Peyer's patch (tissue), 4 donors: ENCODE measurements at places on chromosomes 6 and 20. TPM values are rescaled to one million over a fixed set of nuclear protein-coding genes. Genes with fewer than 3 reads are reported as not detected.

The PREP gene
- total RNA-seq, result 53.0 TPM

The TFAP2D gene
- total RNA-seq, result not detected

The EPPIN gene
- total RNA-seq, result not detected

DNA sequence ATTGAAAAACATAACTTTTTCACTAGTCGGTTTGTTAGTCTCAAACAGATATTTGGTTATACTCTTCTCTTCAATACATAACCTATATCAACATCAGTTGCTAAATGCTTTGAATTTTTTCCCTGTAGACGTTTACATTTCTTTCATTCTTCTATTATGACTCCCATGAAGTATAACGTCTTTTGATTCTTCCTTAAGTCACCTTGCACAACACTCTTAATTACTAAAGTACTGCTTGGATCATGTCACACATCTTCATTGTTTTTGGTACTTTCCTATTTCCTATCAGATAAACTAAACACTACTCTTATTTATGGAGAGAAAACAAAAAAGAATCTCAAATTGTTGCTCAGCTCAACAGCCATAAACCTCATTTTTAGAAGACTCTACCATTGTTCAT lies 23.0 kb upstream of the BMP5 start:
- DNase-seq, result no peak

- DNase-seq, result no peak
Measured at GRCh38 chr6:97947841-97948240, 664.8 kb upstream of the MMS22L start.

DNA sequence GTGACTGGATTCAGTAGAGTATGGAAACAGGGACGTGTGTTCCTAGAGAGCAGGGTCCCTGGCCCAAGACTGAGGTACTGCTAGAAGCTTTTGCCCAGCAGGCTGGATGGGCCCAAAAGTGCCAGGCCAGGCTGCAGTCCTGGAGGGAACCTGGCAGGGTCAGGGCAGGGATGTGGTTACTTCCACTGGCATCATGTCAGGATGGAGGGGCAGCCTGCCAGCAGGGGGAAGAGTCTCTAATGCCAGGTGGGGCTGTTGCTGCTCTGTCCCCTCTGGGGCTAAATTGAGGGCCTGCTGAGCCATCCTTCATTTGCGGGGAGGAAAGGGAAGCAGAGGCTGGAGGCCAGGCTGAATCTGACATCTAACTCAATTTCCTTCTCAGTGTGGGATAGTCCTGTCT lies 17.2 kb downstream of the ZDHHC14 start:
- no peak for DNase-seq

GRCh38 chr6:57316581-57317059 lies 810 bp upstream of the PRIM2 start:
- DNase-seq, result peak; percentile 77
